Fibroblast of upper back skin (primary cell): ENCODE measurements at places on chromosomes 5 and 9.

DNA sequence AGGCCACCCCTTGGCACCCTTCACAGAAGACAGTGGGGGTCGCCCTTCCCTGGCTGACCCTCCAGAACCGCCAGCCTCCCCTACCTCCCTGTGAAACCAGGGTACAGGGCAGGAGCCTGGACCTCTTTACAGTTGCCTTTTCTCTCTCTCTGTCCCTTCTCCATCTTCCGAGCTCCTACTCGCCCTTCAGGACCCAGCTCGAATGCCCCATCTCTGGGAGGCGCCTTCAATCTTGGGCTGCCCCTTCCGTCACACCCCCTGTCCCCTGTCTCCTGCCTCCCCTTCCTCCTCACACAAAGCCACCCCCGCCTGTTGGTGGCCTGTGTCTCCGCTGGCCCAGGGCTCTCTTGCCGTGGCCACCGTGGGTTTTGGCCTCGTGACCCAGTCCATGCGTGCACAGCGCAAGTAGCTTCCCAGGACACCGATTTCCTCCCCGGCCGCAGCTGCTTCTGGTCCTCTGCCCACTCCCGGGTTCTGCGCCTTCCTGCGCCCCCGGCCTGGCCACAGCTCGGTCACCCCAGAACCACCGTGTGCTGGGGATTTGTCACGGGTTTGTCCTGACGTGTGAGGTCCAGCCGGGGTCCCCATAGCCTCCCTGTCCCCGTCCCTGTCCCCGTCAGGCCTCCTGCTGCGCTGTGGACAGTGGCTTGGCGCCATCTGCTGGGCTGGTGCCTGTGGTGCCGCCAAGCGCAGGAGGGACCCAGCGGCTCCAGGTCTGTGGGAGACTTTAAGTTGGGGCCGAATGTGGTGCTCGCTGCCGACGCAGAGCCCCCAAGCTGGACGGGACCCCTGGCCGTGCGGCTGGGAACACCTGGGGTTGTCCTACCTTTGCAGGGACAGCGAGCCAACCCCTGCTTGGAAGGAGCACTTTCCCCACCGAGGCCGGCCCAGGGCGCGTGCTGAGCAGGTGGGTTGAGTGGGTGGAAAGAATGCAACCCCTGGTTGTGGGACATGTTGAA lies 4.0 kb upstream of the TMEM250 start:
- DNase-seq = peak; percentile 40

DNA sequence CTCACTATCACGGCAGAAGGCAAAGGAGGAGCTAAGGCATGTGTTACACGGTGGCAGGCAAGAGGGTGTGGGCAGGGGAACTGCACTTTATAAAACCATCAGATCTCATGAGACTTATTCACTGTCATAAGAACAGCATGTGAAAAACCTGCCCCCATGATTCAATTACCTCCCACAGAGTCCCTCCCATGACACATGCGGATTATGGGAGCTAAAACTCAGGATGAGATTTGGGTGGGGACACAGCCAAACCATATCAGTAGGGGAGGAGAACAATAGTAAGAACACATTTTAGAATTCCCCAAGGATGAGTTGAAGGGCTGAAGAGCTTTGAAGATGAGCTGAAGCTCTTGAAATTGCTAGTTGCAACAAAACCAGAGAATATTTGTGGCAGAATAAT lies 287.9 kb downstream of the SMARCA2 start:
- peak; percentile 8 for DNase-seq

GRCh38 chr5:125499636-125500332 lies 753.3 kb upstream of the ZNF608 start:
- no peak for DNase-seq

GRCh38 chr5:74310386-74310785 lies 330.1 kb downstream of the ENC1 start:
- DNase-seq = peak; percentile 56

DNA sequence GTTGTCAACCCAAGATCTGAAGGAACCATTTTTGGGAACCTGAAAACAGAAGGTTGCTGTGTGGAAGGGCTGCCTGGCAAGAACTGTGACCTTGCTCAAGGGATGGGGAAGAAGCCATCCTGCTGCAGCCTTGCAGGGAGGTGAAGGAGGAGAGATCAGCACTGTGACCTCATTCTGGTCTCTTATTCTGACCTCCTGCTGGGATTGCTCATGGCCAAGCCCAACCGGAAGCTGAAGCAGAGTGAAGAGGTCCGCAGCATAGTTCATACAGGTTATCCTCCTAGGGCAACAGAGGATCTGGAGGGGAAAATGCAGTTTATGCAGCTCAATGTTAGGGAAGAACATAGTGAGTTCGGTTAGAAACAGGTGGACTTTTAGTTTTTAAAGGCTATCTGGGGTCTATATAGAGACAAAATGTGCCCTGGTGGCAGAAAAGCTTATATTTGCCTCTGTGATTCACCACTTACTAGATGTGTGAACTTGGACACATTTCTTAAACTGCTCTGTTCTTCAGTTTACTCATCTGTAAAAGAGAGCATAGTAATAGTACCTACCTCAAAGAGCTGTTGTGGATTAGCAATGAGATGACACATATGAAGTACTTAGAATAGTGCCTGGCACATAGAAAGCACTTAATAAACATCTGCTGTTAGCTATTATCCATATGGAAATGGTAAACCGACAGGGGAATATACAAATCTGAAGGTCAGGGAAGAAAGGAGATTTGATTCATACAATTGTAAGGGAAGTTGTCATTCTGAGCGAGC lies 57.9 kb upstream of the BNC2 start:
- peak; percentile 49 for DNase-seq
